ENCODE measurements at places on chromosomes 13 and 19.

GRCh38 chr13:33281951-33282595, 3.5 kb downstream of the STARD13 start:
- DNase-seq = no peak

GRCh38 chr13:34256236-34256635, 438.3 kb downstream of the RFC3 start:
- no peak for DNase-seq

DNA sequence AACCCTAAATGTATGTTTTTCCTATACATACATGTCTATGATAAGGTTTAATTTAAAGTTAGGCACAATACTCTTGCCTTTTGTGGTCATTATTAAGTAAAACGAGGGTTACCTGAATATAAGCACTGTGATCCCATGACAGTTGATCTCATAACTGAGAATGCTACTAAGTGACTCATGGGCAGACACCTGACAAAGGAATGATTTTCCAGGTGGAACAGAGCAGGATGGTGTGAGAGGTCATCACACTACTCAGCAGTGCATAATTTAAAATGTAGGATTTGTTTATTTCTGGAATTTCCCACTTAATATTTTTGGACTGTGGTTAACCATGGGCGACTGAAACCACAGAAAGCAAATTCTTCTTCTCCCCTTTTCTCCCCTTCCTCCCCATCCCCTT, 178.9 kb downstream of the UGGT2 start:
- no peak for DNase-seq

DNA sequence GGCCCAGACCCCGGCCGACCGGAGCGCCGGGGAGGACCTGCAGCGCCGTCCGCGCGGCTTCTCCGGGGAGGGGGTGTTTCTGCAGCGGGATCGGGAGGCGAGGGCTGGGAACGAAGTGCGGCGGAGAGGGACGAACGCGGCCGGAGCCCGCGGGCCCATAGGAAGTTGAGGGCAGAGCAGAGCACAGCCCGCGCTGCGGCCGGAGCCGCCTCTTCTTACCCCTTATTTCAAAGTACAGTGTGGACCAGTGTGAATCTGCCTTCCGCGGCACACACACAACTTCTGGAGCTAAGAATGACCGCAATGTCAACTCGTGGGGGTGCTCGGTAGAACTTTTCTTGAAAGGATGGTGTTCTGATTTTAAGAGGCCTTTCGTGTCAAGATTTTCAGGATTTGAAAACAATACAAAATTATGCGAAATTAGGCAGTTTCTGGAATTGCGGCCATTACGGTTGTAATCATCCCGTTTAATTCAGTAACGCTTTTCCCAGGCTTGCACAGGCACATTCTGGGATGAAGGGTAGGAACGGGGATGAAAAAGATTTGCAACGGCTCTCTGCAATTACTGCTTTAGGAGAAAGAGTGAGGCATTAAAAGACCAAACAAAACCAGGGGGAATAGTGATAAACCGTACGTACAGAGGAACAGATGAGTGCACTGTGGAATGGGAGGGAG, 821 bp downstream of the TDRD3 start:
- DNase-seq = no peak
